ENCODE measurements at places on chromosomes 13 and 19. TPM values are rescaled to one million over a fixed set of nuclear protein-coding genes. Genes with fewer than 3 reads are reported as not detected.

The ZNF492 gene
- total RNA-seq = 0.13 TPM

The TFDP1 gene
- total RNA-seq = 32.6 TPM

The FCER2 gene
- total RNA-seq = not detected

The SHISA7 gene
- total RNA-seq = not detected

The CYP2A7 gene
- not detected for total RNA-seq

The PLK5 gene
- not detected for total RNA-seq

The NEK3 gene
- 6.8 TPM for total RNA-seq

The ACP5 gene
- 26.2 TPM for total RNA-seq

The ZNF44 gene
- 10.5 TPM for total RNA-seq

The MCF2L gene
- total RNA-seq = under 0.01 TPM

The DZIP1 gene
- total RNA-seq = 0.79 TPM

The PCCA gene
- 27.1 TPM for total RNA-seq

The KLHL1 gene
- total RNA-seq = not detected

The ADGRE3 gene
- not detected for total RNA-seq

The PTGIR gene
- not detected for total RNA-seq

The KLK14 gene
- not detected for total RNA-seq

The CRX gene
- total RNA-seq = not detected

The ZNF709 gene
- 0.26 TPM for total RNA-seq

The TRAPPC6A gene
- 24.5 TPM for total RNA-seq

The KLK2 gene
- total RNA-seq = 0.53 TPM

The GJA3 gene
- 0.26 TPM for total RNA-seq

The ZNF416 gene
- total RNA-seq = 5.5 TPM

The SIGLEC11 gene
- total RNA-seq = not detected

Measured in bronchial epithelial cell (primary cell).